ENCODE measurements at places on chromosomes 11 and 22. TPM values are rescaled to one million over a fixed set of nuclear protein-coding genes. Genes with fewer than 3 reads are reported as not detected.

BTBD18 gene
- total RNA-seq, result not detected

IGF2 gene
- total RNA-seq, result 17.8 TPM

NLRP14 gene
- 0.65 TPM for total RNA-seq

B3GAT1 gene
- total RNA-seq, result not detected

SMIM35 gene
- not detected for total RNA-seq

LRRC55 gene
- total RNA-seq, result not detected

FGF3 gene
- total RNA-seq, result not detected

GAB4 gene
- total RNA-seq, result not detected

PKDREJ gene
- not detected for total RNA-seq

DDI1 gene
- total RNA-seq, result not detected

MTA2 gene
- 281 TPM for total RNA-seq

TTC12 gene
- 3.5 TPM for total RNA-seq

C11orf86 gene
- total RNA-seq, result not detected

P2RY2 gene
- 3.3 TPM for total RNA-seq

BBOX1 gene
- total RNA-seq, result not detected

ZFP91 gene
- 70.7 TPM for total RNA-seq

PISD gene
- 41.7 TPM for total RNA-seq

ANO1 gene
- total RNA-seq, result 0.19 TPM

PRG3 gene
- total RNA-seq, result not detected

LGALS12 gene
- not detected for total RNA-seq

ARHGAP32 gene
- total RNA-seq, result 8.8 TPM

OR10D3 gene
- not detected for total RNA-seq

OR51B4 gene
- not detected for total RNA-seq

TTC17 gene
- total RNA-seq, result 80.4 TPM

TYR gene
- total RNA-seq, result 0.29 TPM

RTN4RL2 gene
- 0.19 TPM for total RNA-seq

STK33 gene
- 1.3 TPM for total RNA-seq

BACE1-AS gene
- 4.6 TPM for total RNA-seq

OR52N4 gene
- total RNA-seq, result not detected

ANGPTL5 gene
- 0.19 TPM for total RNA-seq

MMP8 gene
- not detected for total RNA-seq

TRPM5 gene
- total RNA-seq, result not detected

RCOR2 gene
- 0.29 TPM for total RNA-seq

CASP12 gene
- total RNA-seq, result 5.3 TPM

CCDC73 gene
- total RNA-seq, result not detected

HBG1 gene
- total RNA-seq, result not detected

KREMEN1 gene
- 0.65 TPM for total RNA-seq

CNTF gene
- 2.9 TPM for total RNA-seq

TMEM132A gene
- total RNA-seq, result 59.2 TPM

RAB38 gene
- total RNA-seq, result 5.2 TPM

ROBO4 gene
- total RNA-seq, result 745 TPM

LRRC56 gene
- 1.3 TPM for total RNA-seq

SLC1A2 gene
- total RNA-seq, result not detected

PGGHG gene
- 17.3 TPM for total RNA-seq

MYBPC3 gene
- total RNA-seq, result not detected

GLYATL1 gene
- not detected for total RNA-seq

MUC15 gene
- total RNA-seq, result not detected
